ENCODE measurements at places on chromosomes 5 and 9.

GRCh38 chr5:160260006-160260775, 30.9 kb downstream of the FABP6 start:
- no peak for DNase-seq

DNA sequence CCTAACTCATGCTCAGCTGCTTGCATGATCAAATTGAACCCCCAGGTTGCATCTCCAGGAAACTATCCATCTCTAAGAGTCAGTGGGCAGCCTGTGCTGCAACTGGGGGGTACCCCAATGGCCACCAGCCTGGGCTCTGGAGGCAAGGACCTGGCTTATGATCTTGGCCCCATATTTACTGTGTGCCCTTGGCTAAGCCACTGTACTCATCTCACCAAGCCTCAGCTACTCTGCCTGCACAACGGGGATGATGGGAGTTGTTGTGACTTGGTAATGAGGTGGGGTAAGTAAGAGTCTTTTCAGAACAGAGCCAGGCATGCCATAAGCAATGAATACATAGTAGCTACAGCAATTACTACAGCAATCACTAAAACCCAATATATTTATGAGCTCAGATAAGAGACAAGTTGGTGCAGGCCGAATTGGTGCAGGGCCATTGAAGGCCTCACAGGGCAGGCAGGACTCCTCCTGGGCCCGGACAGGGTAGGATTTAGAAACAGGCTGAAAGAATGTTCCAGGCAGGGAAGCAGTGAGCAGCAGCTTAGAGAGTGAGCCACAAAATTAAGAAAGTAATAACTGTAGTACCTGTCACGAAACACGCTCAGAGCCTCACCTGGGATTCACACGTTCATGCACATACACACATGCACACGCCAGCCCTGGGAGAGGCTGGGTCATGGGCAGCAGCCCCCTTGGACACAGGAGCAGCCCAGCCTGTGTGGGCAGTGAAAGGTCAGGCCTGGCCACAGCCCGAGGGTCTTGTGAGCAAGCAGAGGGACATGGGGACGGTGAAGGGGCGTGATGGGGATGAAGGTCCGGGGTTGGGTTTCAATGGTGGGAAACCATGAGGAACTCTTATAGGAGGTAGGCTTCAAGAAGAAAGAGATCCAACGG, 74.1 kb downstream of the PAX5 start:
- DNase-seq: no peak

- no peak for DNase-seq
Observed at GRCh38 chr9:125356032-125356431, 94.4 kb downstream of the GAPVD1 start.

DNA sequence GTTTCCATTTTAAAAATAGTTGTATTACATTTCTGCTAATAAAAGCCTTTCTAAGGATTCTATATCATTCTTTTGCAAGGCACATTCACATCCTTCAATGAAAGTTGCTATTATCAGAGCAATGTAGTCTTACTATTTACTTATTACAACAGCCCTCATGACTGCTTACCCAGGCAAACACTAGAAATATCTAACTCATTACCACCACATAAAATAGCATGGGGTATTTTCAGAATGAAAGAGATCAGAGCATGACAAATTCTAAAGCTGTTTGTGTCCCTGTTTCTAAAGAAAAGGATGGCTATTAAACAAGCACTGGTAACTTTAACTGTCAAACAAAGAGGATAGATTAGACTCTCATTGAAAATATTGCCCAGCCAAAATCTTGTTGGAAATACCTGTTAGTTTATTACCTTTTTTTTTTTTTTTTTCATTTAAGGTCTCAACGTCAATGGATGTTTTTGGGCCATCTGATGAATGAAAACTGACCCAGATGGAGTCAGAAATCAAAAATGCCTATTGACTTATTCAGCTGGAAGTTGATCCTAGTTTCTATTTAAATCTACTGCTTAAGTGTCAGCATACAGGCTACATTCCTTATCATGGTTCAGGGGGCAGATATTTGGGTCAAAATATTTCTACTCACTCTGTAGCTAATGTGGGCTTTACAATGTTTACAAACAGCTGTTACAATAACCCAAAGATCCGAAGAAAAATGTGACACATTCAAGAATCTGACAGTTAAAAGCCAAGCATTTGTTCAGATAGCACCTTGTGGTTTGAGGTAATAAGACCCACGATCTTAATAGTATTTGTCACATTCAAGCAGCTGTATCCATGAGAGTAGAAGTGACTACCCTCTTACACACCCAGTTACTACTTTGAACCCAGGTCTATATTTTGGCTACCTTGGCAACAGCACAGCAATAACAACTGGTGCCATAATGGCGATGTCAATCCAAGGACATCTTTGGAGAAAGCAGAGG, 554.8 kb upstream of the MEF2C start:
- DNase-seq: no peak

DNA sequence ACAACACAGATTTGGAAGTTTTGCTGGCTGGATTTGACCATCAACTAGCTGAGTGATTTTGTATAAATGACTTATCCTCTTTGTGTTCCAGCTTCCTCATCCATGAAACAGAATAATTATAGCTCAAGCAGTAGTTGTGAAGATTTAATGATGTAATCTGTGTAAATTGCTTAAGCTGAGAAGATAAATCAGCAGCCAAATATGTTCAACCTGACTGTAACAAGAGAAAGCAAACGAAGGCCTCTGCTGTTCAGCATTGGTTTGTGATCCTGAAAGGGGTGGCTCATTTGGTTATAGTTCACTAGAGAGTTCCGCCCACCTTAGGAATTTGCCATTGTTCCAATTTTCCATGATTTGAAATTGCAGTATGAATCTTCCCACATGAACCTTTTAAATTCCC, 75.7 kb upstream of the CCDC112 start:
- DNase-seq: no peak

GRCh38 chr5:127409246-127409917, 108.1 kb upstream of the PRRC1 start:
- DNase-seq: no peak

Data from DMS79 (cell line).